Spinal cord (tissue), 10 donors: ENCODE measurements at places on chromosomes 1 and 21. TPM values are rescaled to one million over a fixed set of nuclear protein-coding genes. Genes with fewer than 3 reads are reported as not detected.

The KCNK2 gene
- 33.2 TPM for polyA plus RNA-seq

The VSIG8 gene
- polyA plus RNA-seq: 0.09 TPM

The LAMTOR2 gene
- 75.3 TPM for polyA plus RNA-seq

The CFAP45 gene
- 9.8 TPM for polyA plus RNA-seq

The KCND3 gene
- 35.8 TPM for polyA plus RNA-seq

The AXDND1 gene
- polyA plus RNA-seq: 0.59 TPM

The IFNLR1 gene
- polyA plus RNA-seq: 1.6 TPM

The GBP2 gene
- 0.46 TPM for polyA plus RNA-seq

The SLC44A3 gene
- polyA plus RNA-seq: 8.2 TPM

The C1QA gene
- polyA plus RNA-seq: 24.8 TPM

The DIO1 gene
- not detected for polyA plus RNA-seq

The FMO2 gene
- polyA plus RNA-seq: 2.5 TPM

The AMPD1 gene
- not detected for polyA plus RNA-seq

The CYP4Z1 gene
- polyA plus RNA-seq: 1.3 TPM

The CHI3L1 gene
- 2.0 TPM for polyA plus RNA-seq

The RPAP2 gene
- 15.5 TPM for polyA plus RNA-seq

The LIPI gene
- polyA plus RNA-seq: 0.25 TPM

The CLCA1 gene
- not detected for polyA plus RNA-seq

The SPRR2G gene
- polyA plus RNA-seq: 0.39 TPM

The S100A3 gene
- polyA plus RNA-seq: not detected

The DYRK3 gene
- polyA plus RNA-seq: 9.6 TPM

The EDN2 gene
- 0.17 TPM for polyA plus RNA-seq

The VWA5B1 gene
- 6.1 TPM for polyA plus RNA-seq

The AKNAD1 gene
- polyA plus RNA-seq: 0.63 TPM

The KLHDC8A gene
- 49.9 TPM for polyA plus RNA-seq

The LCE2C gene
- not detected for polyA plus RNA-seq

The ATP5PB gene
- polyA plus RNA-seq: 365 TPM

The CXADR gene
- 60.2 TPM for polyA plus RNA-seq

The SPRR2B gene
- polyA plus RNA-seq: not detected

The HUNK gene
- polyA plus RNA-seq: 8.2 TPM

The C1orf116 gene
- polyA plus RNA-seq: 0.24 TPM

The LCE1B gene
- polyA plus RNA-seq: not detected

The FCRL6 gene
- not detected for polyA plus RNA-seq

The C1QC gene
- 64.7 TPM for polyA plus RNA-seq

The DNASE2B gene
- polyA plus RNA-seq: 0.68 TPM

The PDE9A gene
- 40.9 TPM for polyA plus RNA-seq

The FBXO28 gene
- 27.2 TPM for polyA plus RNA-seq

The S100A7A gene
- polyA plus RNA-seq: not detected

The RHCE gene
- polyA plus RNA-seq: 1.2 TPM

The RNU1-1 gene
- not detected for polyA plus RNA-seq

The TMEM240 gene
- 43.5 TPM for polyA plus RNA-seq

The SIM2 gene
- polyA plus RNA-seq: 3.3 TPM

The NES gene
- polyA plus RNA-seq: 96.9 TPM

The TRIM63 gene
- polyA plus RNA-seq: not detected

The DBT gene
- polyA plus RNA-seq: 12.3 TPM

The IL20 gene
- not detected for polyA plus RNA-seq

The FBLIM1 gene
- 13.6 TPM for polyA plus RNA-seq

The TTLL10 gene
- 1.2 TPM for polyA plus RNA-seq

The CFAP57 gene
- polyA plus RNA-seq: 6.3 TPM

The IGSF21 gene
- polyA plus RNA-seq: 68.3 TPM

The TRAF3IP3 gene
- 1.8 TPM for polyA plus RNA-seq

The NBPF10 gene
- polyA plus RNA-seq: 1.1 TPM

The SNRNP40 gene
- 44.1 TPM for polyA plus RNA-seq

The RIMKLA gene
- 12.6 TPM for polyA plus RNA-seq

The GBP4 gene
- 2.2 TPM for polyA plus RNA-seq

The BCL2L15 gene
- 2.0 TPM for polyA plus RNA-seq

The TSPAN2 gene
- 28.4 TPM for polyA plus RNA-seq

The FAM177B gene
- 0.08 TPM for polyA plus RNA-seq

The NPHP4 gene
- polyA plus RNA-seq: 19.2 TPM
